ENCODE measurements at places on chromosomes 5 and 9.

GRCh38 chr9:114178076-114178475 is 22.7 kb downstream of the COL27A1 start:
- no peak for DNase-seq

DNA sequence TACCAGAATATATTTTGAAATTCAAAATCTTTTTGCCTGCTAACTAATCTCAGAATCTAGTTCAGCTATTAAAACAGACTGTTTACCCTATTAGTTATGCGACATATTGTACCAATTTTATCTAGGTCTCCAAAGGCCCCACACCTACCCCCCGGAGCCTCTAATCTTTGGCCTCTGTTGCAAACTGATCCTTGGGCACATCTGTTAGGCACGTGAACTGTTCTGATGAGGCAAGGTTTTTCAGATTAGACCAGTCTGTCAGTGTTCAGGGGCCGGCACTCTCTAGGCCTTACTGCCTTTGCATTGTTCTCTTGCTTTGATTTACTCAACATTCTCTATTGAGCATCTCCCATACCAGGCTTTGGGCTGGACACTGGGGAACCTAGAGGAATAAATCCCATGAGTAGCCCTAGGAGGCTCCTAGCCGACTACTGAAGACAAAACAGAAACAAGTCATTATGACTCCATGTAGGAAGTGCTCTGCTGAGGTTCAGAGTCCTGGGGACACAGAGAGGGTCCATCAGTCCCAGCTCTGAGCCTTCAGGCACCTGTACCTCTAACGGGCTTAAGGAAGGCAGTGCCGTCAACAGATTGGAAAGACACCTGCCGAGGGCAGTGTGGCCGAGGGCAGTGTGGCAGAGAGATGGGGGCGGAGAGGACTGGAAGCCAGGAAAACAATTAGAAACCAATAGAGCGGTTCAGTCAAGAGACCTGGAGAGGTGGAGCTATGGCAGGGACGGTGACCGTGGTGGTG is 245.1 kb downstream of the AOPEP start:
- no peak for DNase-seq

- DNase-seq, result no peak
Observed at GRCh38 chr5:159877894-159878448, 38.3 kb upstream of the ADRA1B start.

GRCh38 chr5:82513738-82514137 is 235.6 kb upstream of the RPS23 start:
- no peak for DNase-seq

- DNase-seq, result no peak
Observed at GRCh38 chr5:115703514-115703913, 77.7 kb upstream of the TMED7 start.

GRCh38 chr9:71909887-71910649 is 925 bp downstream of the ABHD17B start:
- DNase-seq, result peak; percentile 23

DNA sequence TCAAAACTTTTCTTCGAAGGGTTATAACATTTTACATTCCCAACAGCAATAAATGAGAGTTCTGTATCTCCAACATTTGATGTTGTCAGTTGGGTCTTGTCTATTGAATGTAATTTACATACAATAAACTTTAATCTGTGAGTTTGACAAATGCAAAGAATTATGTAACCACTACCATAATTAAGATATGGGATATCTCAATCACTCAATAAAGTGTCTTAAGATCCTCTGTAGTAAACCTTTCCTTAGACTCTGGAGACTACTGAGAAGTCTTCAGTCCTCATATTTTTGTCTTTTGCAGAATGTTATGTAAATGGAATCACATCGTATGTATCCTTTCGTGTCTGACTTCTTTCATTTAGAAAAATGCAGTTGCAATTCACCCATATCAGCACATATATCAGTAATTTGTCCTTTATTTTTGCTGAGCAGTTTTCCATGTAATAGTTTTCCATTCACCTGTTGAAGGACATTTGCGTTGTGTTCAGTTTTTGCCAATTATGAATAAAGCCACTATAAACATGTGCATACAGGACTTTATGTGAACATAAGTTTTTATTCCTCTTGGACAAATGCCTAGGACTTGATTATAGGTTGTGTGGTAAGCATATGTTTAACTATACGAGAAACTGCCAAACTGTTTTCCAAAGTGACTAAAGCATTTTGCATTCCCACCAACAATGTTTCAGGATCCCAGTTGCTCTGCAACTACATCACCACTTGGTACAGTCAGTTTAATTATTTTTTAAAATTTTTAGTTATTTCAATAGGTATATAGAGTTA is 784.6 kb upstream of the ZNF608 start:
- no peak for DNase-seq

GRCh38 chr5:84372066-84372695 is 12.5 kb downstream of the EDIL3 start:
- DNase-seq, result no peak

DNA sequence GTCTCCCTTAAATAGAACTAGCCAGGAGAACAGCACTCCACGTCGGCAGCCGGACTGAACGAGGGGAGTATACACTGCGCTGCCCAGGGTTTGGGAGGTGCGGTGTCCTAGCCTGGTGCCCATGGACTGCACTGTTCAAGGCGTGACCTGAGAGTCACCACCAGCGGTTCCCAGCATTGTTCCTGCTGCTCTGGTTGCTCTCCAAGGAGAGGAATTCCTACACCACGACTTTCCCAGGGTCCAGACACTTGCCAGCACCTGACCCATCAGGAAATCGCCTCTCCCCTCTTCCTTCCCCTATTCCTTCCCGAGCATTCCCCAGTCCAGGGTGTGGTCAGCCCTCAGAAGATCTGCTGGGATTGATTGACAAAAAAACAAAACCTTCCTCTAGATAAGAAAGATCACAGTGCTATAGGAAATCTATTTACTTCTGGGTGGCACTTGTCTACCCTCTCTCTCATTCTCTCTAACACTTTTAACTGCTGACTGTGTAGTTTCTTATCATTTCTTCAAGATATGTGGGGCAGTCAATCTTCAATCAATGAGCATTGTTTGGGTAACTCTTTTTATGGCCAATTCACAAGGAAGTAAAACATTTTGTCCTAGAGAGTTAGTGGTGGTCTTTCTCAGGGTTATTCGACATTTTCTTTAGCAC is 297.8 kb upstream of the ACTBL2 start:
- no peak for DNase-seq

- no peak for DNase-seq
Observed at GRCh38 chr9:35686222-35687203, 3.2 kb downstream of the TPM2 start.

- DNase-seq, result no peak
Observed at GRCh38 chr5:148841519-148841918, 15.1 kb downstream of the ADRB2 start.

DNA sequence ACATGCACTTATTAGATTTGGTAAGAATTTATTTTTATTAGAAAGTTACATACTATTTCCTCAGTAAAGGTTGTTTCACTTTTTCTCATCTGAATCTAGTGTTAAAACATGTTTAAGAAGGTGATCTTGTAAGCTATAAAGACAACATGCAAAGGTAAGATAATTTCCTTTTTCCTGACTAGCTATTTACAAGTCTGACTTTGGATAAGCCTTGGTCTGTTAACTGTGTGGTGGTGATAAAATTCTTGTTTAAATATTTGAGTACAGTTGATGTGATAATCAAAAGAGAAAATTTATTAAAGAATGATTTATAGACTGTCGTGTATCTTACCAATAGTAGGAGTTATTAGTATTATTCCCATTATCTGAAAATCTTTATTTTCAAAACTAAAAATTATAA is 36.9 kb upstream of the GPR21 start:
- no peak for DNase-seq

GRCh38 chr9:8351436-8351835 is 551.9 kb upstream of the DMAC1 start:
- DNase-seq, result no peak

GRCh38 chr9:113786071-113786470 is 90.0 kb upstream of the ZNF618 start:
- DNase-seq, result no peak

DNA sequence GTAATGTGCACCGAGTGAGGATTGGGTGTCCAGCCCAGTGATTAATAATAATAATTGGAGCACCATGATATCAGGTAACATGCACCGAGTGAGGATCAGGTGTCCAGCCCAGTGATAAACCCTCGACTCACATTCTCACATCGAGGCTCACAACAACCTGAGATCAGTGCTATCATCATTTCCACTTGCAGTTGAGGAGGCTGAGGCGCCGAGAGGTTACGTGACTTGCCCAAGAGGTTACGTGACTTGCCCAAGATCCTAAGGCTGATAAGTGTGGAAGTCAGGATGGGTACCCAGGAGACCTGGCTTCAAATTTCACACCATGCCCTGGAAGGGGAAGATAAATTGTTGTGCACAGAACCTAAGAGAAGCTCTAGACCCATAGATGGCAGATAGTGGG is 189.4 kb downstream of the MED10 start:
- DNase-seq, result no peak

DNA sequence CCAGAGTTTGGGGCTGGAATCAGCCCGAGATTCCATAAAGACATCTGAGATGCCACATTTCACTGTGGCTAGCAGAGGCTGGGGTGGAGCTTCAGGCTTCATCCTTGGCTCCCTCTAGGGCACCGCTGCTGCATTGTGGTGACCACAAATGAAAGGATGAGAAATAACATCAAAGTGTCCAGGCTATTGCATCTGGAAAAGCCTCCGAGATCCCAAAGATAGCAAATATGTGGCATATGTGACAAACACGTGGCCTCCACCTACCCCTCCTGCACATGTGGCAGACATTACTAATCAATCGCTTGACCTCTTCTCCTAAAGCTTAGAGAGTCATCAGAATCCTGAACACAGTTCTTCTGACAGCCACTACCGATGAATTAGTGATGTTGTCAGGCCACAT is 4.5 kb downstream of the SPARC start:
- no peak for DNase-seq

DNA sequence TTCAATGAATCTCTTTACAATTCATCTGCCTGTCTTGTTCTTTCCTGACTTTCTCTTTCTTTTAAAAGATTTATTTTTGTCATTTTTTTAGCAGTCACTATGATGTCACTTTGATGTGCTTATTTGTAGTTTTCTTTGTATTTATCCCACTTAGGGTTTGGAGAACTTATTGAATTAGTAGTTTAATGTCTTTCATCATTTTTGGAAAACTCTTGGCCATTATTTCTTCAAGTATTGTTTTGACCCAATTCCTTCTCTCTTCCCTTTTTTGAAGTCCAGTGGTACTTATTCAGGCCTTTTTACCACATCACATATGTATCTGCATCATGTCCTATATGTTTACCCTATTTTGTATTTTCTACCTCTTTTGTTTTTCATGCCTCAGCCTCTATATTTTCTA is 48.9 kb upstream of the CCDC112 start:
- DNase-seq, result no peak

GRCh38 chr5:16483361-16483760 is 17.8 kb upstream of the ZNF622 start:
- DNase-seq, result no peak

- DNase-seq, result no peak
Observed at GRCh38 chr5:111537141-111538024, 25.0 kb upstream of the STARD4 start.
